ENCODE measurements at places on chromosomes 1 and 21. TPM values are rescaled to one million over a fixed set of nuclear protein-coding genes. Genes with fewer than 3 reads are reported as not detected.

DNA sequence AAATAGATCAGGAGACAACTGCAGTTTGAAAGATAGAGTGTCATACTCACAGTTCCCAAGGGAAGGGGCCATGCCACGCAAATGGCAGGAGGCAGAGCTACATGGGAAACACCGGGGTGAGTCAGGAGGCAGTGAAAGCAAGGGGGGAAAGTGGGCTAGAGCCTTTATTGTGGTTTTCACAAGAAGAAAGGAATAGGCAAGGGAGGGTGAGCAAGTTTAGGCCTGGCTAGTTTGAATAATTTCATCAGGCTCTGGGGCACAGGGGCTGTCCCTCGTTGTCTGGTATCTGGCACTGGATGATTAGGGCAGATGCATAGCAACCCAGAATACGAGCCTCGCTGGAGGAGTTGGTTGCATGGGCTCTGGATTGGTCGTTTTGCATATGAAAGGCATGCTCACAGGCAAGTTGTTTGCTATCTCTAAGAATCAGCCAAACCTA, 17.0 kb upstream of the ITLN2 start:
- DNase-seq = no peak
- no peaks in the 10 kb centered on the region for H3K4me1 ChIP-seq
- H3K36me3 ChIP-seq = no peaks in the 10 kb centered on the region
- H3K27me3 ChIP-seq = peaks cover 27% of the 10 kb centered on the region
- no peak overlapping the region for H3K27ac ChIP-seq

DNA sequence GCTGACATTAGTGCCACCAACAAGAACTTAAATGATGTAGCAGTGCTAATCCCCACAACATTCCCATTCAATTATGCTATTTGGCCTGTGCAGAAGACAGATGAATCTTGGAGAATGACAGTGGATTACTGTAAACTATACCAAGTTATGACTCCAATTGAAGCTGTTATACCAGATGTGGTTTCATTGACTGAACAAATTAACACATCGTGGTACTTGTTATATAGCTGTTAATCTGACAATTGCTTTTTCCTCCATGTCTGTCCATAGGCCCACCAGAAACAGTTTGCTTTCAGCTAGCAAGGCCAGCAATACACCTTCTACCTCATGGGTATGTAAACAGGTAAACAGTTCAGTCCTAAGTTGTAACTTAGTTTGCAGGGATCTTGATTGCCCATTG, 101.1 kb downstream of the S1PR1 start:
- DNase-seq = no peak
- no peak overlapping the region for H3K27ac ChIP-seq
- H3K36me3 ChIP-seq = no peaks in the 10 kb centered on the region
- H3K4me1 ChIP-seq = no peaks in the 10 kb centered on the region

DNA sequence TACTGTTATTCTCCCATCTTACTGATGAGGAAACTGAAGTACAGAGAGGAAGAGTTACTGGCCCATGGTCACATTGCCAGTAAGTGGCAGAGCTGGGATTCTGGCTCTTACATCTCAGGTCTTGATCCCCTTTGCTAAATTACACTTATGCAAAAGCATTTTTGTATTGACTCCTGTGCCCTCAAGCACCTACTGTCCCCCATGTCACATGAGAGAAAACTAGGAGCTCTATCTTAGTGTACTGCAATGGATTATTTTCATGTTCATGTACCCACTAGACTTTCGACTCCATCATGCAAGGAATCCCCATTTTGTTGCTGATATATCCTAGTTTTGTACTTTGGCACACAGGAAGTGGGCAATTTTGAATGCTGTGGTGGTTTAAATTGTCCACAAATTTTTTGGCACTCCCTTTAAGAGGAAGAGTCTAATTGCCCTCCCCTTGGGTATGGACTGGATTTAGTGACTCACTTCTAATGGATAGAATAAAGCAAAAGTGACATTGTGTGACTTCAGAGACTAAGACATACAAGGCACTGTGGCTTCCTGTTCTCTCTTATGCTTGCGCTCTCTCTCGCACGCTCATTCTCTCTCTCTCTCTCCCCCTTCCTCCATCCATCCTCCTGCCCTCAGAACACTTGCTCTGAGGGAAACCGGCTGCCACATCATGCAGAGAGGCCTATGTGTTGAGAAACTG, 43.5 kb upstream of the JAK1 start:
- H3K27me3 ChIP-seq = no peaks in the 10 kb centered on the region
- H3K4me3 ChIP-seq = no peak overlapping the region
- H3K4me1 ChIP-seq = no peaks in the 10 kb centered on the region
- no peak overlapping the region for H3K27ac ChIP-seq
- DNase-seq = no peak

DNA sequence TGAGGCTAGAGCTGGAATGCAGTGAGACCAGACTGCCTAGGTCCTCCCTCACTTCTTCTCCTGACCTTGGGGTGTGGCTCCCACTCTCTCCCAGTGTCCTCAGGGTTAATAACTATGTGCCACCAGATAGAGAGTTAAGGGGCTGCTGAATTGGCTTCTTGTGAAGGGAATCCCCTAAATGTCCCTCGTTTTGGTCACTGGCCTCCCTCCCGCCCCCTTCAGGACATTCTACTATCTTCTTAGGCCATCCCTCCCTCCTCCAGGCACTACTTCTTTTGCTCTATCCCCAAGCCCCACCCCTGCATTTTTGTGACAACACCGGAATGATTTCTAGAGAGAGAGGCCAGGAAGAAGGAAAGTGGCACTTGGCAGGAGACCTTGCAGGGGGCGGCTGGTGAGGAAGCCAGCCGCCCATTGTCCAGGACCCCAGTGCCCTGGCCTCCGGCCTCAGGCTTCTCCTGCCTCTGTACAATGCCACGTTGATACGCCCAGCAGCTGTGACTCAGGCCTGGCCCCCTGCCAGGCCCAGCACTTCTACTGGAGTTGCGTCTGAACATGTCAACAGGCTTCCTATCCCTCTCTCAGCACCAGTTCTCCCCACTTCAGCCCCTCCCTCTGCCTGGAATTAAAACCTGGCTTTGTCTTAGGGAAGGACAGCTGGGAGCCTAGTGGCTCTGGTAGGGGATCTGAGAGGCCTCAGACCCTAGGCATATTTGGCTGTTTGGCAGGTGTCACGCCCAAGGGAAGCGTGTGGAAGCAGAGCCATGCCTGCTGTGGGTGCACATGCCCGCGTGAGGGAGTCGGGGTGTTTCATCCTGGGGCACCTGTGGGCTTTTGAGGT, 9.1 kb downstream of the LMNA start:
- H3K4me3 ChIP-seq = no peak overlapping the region
- peaks cover 16% of the 10 kb centered on the region for H3K36me3 ChIP-seq
- peak; percentile 96 for DNase-seq
- no peaks in the 10 kb centered on the region for H3K27me3 ChIP-seq
- peaks cover 100% of the 10 kb centered on the region for H3K4me1 ChIP-seq

DNA sequence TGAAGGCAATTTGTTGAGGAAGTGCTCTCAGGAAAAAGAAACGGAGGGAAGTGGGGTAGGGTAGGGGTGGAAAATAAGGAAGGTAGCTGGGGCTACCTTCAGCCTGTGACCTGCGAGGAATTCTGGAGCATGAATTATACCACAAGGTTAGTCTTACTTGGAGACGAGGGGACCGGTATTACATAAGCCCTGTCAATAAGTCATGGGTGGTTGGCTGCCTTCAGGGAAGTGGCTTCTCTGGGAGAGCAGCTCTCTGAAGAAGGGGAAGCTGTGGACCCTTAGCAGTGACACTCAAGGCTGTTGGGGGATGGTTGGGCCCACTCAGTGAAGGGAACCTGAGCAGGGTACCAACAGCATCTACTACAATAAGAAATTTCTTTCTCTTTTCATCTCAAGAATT, 111.3 kb downstream of the TNFSF18 start:
- no peaks in the 10 kb centered on the region for H3K27me3 ChIP-seq
- H3K36me3 ChIP-seq = no peaks in the 10 kb centered on the region
- H3K4me3 ChIP-seq = no peak overlapping the region
- H3K4me1 ChIP-seq = peaks cover 14% of the 10 kb centered on the region

- peak; percentile 64 for DNase-seq
- peaks cover 6% of the 10 kb centered on the region for H3K36me3 ChIP-seq
- peaks cover 30% of the 10 kb centered on the region for H3K4me1 ChIP-seq
- peaks cover 2% of the 10 kb centered on the region for H3K27me3 ChIP-seq
These were observed 1.1 kb downstream of the TNFRSF4 start for GRCh38 chr1:1212780-1213344.

GRCh38 chr1:52629325-52629643, 3.7 kb upstream of the SHISAL2A start:
- H3K4me1 ChIP-seq = no peaks in the 10 kb centered on the region
- no peak overlapping the region for H3K27ac ChIP-seq
- no peak for DNase-seq

DNA sequence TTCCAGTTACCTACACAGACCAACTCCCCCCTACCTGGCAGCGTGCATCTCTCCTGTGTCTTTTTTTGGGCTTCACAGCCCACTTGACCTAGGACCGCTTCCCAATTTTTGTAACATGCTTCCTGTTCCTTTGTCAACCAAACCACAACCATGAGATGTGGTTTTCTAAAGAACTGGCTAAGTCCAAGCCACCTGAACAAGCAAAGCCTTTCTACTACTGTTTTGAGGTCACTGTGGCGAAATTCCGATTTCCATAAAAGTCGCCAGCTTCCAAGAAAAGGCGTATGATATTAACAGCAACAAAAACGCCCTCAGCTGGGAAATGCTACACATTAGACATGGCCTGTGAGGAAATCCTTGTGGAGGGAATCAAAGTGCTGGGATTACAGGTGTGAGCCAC, 12.7 kb upstream of the AK2 start:
- H3K27ac ChIP-seq = no peak overlapping the region
- H3K36me3 ChIP-seq = no peaks in the 10 kb centered on the region
- H3K27me3 ChIP-seq = no peaks in the 10 kb centered on the region
- H3K4me1 ChIP-seq = no peaks in the 10 kb centered on the region

GRCh38 chr1:55699228-55699627, 484.1 kb upstream of the USP24 start:
- H3K27me3 ChIP-seq = no peaks in the 10 kb centered on the region
- peaks cover 8% of the 10 kb centered on the region for H3K4me1 ChIP-seq
- DNase-seq = no peak
- no peak overlapping the region for H3K27ac ChIP-seq
- no peaks in the 10 kb centered on the region for H3K36me3 ChIP-seq
- H3K4me3 ChIP-seq = no peak overlapping the region

DNA sequence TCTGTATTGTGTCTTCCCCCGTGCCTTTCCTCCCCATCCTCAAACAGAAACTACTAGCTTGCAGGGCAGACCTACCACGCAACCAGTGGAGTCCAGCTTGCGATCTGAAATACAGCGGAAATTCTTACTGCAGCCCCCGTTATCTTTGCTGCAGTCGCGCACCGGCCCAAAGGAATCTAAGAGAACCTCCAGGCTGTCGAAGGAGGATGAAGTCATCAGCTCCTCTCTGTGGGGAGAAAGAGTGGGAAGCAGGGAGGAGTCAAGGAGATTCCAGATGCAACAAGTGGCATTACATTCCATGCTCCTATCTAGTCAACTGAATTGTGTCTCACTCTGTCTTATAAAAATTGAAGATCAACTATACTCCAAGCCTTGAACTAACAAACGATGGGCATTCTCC, 206.9 kb downstream of the ASTN1 start:
- H3K36me3 ChIP-seq = no peaks in the 10 kb centered on the region
- no peaks in the 10 kb centered on the region for H3K4me1 ChIP-seq
- DNase-seq = no peak
- H3K27ac ChIP-seq = no peak overlapping the region
- H3K4me3 ChIP-seq = no peak overlapping the region
- no peaks in the 10 kb centered on the region for H3K27me3 ChIP-seq

GRCh38 chr21:29148530-29148929, 18.1 kb downstream of the MAP3K7CL start:
- no peaks in the 10 kb centered on the region for H3K36me3 ChIP-seq
- peak; percentile 32 for DNase-seq
- H3K27me3 ChIP-seq = no peaks in the 10 kb centered on the region

DNA sequence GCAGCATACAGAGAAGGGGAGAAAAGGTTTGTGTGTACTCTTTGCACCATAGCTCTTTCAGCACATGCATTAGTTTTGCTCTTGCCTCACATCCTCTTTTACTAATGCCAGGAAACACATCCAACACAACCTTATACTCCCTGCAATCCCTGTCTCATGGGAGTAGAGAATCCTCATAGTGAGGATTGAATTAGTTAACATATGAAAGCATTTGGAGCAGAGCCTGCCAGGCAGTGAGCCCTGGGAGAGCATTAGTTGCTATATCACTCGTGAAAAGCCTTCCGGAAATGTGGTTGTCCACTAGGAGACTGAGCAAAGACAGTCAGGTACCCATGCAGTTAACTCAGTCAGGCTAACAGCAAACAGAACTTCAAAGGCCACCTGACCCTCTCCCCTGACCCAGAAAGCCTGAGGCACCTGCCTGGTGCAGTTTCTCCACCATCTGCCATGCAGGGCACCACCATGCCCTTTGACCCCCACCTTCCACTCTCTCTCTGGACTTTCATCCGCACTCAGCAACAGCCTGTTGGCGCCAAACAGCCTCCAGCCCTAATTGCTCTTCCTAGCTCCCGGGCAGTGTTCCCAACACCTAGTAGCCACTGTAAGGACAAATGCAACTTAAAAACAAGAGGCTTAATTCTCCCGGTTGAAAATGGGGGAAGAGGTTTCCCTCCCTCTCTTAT, 14.9 kb upstream of the AGT start:
- H3K36me3 ChIP-seq = no peaks in the 10 kb centered on the region
- peaks cover 21% of the 10 kb centered on the region for H3K4me1 ChIP-seq
- peak; percentile 45 for DNase-seq
- no peak overlapping the region for H3K4me3 ChIP-seq
- peak overlapping the region; percentile 64 for H3K27ac ChIP-seq

- no peak for DNase-seq
- no peaks in the 10 kb centered on the region for H3K4me1 ChIP-seq
- no peaks in the 10 kb centered on the region for H3K27me3 ChIP-seq
- H3K36me3 ChIP-seq = no peaks in the 10 kb centered on the region
- no peak overlapping the region for H3K27ac ChIP-seq
- H3K4me3 ChIP-seq = no peak overlapping the region
These were observed 55.7 kb downstream of the ADSS2 start for GRCh38 chr1:244395965-244396364.

DNA sequence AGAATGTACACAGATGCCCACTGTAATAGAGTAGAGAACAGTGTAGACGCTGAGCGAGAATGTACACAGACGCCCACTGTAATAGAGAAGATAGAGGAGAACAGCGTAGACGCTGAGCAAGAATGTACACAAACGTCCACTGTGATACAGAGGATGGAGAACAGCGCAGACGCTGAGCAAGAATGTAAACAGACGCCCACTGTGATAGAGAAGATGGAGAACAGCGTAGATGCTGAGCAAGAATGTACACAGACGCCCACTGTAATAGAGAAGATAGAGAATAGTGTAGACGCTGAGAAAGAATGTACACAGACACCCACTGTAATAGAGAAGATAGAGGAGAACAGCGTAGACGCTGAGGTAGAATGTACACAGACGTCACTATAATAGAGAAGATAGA, 306.9 kb downstream of the SMYD3 start:
- no peak overlapping the region for H3K27ac ChIP-seq
- no peaks in the 10 kb centered on the region for H3K36me3 ChIP-seq
- H3K4me3 ChIP-seq = no peak overlapping the region
- H3K27me3 ChIP-seq = no peaks in the 10 kb centered on the region
- no peaks in the 10 kb centered on the region for H3K4me1 ChIP-seq

FAM163A gene
- not detected for total RNA-seq

ST6GALNAC3 gene
- 4.8 TPM for total RNA-seq

DHCR24 gene
- total RNA-seq = 18.6 TPM

VWA5B1 gene
- not detected for total RNA-seq

PGLYRP4 gene
- total RNA-seq = not detected

SPRR2A gene
- not detected for total RNA-seq

STUM gene
- 1.4 TPM for total RNA-seq

LINGO4 gene
- total RNA-seq = 0.67 TPM

MAEL gene
- total RNA-seq = 8.5 TPM

OR2T11 gene
- total RNA-seq = not detected
